ENCODE measurements at places on chromosomes 7 and 10.

DNA sequence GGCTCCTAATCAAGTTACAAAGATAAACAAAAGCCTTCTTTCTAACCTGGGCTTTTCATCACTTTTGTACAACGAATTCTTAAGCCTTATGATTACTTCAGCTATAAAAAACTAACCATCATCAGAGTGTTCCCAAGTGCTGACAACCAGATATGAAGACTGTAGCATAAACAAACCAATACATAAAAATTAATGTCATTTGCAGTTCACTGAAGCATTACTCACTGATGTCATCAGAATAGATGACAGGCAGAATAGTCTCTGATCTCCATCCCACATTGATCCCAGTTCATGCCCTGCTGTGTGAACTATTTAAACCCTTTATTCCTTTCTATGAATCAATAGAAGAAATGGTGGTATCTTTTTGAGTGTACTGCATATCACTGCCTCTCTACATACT, 84.4 kb downstream of the DNAJC1 start:
- no peak for DNase-seq

DNA sequence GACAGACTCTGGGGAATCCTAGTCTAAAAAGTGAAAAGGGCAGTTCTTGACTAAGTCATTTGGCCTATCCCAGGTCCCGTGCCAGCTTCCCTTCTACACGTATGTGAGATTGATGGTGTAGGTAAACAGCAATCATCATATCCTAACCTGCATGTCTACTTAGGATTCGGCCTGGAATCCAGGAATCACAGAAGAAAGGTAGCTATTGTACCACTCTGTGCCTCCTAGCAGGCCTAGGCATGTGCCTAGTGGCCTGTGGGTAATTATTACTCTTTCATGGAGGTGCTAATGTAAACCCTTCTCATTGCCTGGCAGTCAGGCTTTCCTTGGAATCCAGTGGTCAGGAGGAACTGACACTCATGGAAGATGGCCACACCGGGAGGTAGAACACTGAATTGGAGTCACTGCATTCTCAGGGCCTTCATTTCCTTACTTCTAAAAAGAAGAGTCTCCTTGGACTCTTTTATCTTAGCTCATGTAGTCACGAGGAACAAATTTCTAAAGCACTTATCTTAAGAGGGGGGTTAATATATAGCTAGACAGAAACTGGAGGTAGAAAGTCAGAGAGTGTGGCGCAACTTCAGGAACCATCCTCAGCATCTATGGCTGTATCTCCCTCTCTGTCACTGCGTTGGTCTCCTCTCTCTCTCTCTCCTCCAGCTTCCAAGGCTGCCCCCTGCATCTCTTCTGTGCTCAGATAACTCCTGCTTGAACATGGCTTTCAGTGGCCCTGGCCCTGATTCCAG, 122.5 kb downstream of the C1GALT1 start:
- DNase-seq = no peak

DNA sequence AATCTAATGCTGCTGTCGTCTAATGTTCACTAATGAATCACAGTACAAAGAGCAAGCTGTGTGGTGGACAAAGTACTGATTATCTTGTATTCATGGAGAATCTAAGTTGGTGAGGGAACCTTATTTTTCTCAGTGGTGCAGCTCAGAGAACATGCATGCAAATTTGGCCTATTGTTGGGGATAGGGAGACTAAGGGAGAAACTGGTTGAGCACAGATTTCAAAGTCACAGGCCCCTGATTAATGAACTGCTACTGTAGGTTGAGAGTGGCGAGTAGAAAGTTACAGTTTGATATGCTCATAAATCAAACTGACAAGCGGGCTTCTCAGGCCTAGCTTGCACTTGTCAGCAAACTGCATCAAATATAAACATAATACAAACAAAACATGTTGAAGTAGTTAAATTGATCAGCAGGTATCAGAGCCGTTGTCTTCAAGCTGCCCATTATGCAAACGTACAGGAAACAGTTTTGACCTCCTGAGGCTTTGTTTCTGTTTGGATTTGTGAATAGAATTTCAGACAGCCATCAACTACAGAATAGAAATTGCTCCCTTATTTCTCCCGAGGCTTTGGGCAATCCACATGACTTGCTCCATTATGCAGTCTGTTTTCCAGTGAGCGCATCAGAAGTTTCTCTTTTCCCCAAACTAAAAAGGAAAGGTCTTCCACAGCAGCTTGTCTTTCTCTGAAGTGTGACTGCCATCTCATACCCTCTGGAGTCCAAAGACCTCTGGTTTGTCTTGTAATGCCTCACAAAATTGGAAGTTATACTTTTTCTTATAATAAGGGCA, 215.8 kb downstream of the FOXP2 start:
- no peak for DNase-seq

GRCh38 chr7:1666823-1667565, 3.1 kb upstream of the ELFN1 start:
- no peak for DNase-seq

DNA sequence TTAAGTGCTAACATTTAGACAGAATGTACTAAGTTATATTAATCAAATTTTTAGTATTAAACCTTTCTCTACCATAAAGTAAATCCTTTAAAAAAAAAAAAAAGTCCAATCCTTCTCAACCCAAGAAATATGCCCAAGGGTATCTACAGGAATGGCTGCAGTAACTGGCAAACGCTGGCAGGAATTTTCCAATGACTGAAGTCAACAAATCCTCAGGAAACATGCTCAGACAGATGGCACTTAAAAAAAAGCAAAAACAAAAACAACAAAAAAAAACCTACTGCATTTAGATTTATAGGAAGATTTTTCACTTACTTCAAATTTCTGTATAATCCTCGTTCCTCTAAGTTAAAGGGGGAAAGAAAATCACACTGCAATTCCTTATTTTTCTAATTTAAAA, 666 bp downstream of the SVIL start:
- DNase-seq = no peak

DNA sequence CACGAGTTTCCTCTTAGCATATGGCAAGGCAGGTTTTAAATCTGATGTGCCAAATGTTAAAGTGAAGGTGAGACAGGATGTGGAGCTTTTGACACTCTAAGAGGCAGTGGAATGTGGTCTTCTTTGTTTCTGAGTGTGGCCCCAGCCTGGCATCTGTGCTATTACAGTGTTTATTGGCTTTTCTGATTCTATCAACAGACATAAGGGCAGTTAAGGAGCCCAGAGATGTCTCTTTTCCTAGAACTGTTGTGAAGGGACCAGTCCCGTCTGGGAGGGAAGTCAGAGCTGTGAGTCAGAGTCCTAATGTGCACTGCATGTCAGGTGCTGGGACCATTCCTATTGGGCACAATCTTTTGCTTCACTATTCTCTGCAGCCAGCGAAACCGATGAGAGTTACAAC, 32.5 kb downstream of the TRUB1 start:
- no peak for DNase-seq

DNA sequence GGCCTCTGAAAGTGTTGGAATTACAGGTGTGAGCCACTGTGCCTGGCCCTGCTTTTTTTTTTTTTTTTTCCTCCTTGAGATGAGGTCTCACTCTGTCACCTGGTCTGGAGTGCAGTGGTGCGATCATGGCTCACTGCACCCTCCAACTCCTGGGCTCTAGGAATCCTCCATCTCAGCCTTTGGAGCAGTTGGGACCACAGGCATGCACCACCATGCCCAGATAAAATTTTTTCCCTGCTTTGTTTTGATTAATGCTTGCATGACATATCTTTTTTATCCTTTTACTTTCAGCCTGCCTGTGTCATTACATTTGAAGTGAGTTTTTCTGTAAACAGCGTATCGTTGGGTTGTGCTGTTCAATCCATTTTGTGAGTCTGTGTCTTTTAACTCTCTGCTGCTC, 97.0 kb downstream of the ANKRD61 start:
- DNase-seq = no peak

DNA sequence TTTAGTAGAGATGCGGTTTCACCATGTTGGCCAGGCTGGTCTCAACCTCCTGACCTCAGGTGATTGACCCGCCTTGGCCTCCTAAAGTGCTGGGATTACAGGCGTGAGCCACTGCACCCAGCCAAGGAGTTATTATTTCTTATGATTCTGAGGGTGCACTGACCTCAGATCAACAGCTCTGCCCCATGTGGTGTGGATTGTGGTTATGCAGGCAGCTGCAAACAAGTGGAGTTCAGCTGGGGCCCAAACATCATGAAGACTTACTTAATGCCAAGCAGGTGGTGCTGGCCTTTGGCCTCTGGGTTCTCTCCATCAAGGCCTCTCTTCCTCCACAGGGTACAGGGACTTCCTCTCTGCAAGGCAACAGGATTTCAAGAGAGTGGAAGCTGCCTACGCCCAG, 45.1 kb upstream of the OPTN start:
- no peak for DNase-seq

GRCh38 chr10:19654576-19654975, 161.7 kb upstream of the PLXDC2 start:
- DNase-seq = no peak

- no peak for DNase-seq
Measured at GRCh38 chr10:119969609-119970008, 77.1 kb downstream of the SEC23IP start.

DNA sequence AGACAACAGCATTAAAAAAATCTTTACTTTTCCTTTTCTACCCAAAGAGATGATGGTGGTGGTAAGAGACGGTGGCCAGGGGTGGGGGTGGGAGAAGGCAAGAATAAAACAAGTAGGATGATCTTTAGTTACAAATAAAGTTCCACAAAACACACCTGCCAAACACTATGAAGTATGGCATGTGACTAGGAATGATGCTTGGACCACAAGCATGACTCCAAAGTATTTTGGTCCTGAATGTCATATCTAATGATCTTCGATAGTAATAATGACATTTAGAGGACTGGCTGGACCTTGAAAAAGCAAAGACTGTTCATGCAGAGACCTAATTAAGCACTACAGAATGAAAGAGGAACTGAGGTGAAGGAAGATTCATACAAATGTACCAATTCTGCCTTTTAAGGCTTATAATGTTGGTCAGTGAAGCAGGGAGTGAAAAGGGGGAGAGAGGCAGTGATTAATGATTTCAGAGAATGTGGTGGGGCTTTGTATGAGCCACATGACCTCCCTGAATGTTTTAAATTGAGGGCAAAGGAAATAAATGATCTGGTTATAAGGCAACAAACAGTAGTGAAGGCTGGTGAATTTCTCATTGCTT, 29.6 kb upstream of the DKK1 start:
- no peak for DNase-seq

- no peak for DNase-seq
Measured at GRCh38 chr10:22913474-22914092, 14.3 kb upstream of the ARMC3 start.

DNA sequence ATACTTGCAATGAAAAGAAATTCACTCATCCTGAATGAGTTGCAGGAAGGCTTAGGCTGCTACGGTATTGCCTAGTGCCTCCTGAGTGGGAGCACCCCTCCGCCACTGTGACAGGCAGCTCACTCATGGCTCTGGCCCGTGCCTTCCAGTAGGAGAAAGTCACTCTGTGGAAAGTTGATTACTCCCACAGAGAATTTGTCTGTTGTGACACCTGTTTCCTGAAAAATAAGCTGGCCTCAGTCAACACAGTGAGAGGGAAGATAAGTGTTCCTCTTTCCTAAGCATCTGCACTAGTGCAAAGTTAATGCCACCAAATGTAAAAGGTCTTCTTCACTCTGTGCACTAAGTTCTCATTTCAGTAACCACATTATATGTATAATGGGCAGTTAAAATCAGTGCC, 158.8 kb upstream of the INHBA start:
- DNase-seq = no peak

GRCh38 chr10:49273626-49274025, 25.3 kb upstream of the C10orf71 start:
- DNase-seq = no peak

DNA sequence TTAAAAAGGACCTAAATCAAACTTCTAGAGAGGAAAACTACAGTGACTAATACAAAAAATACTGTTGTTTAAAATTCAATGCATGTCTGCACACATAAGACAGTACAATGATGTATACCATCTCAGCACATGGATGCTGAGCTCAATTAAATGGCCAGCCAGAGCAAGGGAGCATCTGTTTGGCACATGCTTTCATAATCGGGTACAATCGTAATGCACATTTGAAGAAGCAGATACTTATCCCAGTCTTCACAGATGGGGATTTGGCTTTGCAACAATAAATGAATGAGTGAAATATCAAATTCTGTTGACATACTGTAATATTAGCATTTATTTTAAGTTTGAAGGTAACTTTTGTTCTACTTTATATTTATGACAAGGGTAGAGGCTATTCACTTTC, 187.8 kb downstream of the CRPPA start:
- no peak for DNase-seq

GRCh38 chr7:21429786-21430574, 2.1 kb downstream of the SP4 start:
- no peak for DNase-seq

DNA sequence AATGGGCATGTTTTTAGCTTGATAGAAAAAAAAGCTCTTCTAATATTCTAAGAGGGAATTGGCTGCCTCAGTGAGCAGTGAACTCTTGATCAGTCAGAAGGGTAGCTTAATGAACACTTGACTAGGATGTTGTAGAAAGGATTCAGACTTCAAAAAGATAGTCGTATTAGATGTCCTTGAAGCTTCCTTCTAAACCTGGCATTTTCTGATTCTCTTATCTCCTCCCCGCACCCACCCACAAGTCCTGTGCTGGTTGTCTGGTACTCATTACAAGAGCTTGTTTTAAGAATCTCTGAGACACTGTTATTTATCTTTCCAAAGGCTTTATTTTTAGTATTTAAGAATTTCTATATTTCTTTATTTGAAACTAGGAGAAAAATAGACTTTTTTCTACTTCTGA, 7.4 kb upstream of the SMIM30 start:
- DNase-seq = no peak

GRCh38 chr7:148255333-148255732, 335.2 kb upstream of the C7orf33 start:
- DNase-seq = no peak

DNA sequence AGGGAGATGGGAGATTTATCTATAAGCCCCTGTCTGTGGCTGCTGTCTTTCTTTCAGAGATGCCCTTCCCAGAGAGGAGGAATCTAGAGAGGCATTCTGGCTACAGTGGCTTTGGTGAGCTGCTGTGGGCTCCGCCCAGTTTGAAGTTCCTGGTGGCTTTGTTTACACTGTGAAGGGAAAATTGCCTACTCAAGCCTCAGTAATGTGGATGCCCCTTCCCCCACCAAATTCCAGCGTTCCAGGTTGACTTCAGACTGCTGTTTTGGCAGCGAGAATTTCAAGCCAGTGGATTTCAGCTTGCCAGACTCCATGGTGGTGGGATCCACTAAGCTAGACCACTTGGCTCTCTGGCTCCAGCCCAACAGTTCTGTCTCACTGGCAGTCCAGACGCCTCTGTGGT, 951.6 kb downstream of the CCSER2 start:
- DNase-seq = no peak

Data from natural killer cell treated with Interleukin-12 subunit alpha and Interleukin-12 subunit beta and Interleukin-15 and Interleukin-18, amount 100 ng/mL, for 72 hours (primary cell).